Stimulated activated CD8-positive, alpha-beta memory T cell treated with anti-CD3 and anti-CD28 coated beads, Interleukin-15, amount 100 ng/mL, for 24 hours (primary cell): ENCODE measurements at places on chromosomes 7 and 10.

DNA sequence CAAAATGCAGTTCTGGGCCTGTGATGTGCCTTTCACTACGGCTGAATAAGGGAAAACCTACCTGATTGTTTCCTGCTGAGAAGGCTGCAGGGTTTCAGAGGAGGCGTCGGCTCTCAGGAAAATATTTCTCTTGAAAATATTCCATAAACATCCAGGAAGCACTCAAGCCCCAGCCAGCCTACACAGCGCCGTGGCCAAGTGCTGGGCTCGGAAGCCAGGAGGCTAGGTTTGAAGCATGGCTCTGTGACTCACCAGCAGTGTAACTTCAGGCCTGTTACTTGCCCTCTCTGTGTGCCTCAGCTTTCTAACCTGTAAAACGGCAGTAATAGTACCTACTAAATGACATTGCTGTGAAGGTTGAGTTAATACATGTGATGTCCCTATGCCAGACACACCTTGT, 399.1 kb downstream of the GATA3 start:
- no peak for DNase-seq

DNA sequence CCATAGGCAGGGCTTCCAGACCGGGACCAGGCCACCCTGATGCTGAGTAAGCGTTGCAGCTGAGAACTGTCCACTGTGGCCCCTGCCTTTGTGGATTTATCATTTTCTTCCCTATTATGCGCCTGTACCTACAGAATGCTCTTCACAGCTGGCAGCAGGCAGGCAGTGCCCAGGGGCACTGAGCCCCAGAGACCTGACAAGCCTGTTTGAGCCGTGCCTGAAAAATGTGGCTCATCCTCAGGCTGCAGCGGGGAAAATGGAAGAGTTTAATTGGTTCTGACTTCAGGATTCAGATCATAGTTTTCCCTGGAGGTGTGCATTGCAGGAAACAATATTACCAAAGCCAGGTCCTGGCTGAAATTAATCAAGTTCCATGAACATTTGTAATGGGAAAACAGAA, 200.2 kb downstream of the ZNF438 start:
- DNase-seq, result no peak

DNA sequence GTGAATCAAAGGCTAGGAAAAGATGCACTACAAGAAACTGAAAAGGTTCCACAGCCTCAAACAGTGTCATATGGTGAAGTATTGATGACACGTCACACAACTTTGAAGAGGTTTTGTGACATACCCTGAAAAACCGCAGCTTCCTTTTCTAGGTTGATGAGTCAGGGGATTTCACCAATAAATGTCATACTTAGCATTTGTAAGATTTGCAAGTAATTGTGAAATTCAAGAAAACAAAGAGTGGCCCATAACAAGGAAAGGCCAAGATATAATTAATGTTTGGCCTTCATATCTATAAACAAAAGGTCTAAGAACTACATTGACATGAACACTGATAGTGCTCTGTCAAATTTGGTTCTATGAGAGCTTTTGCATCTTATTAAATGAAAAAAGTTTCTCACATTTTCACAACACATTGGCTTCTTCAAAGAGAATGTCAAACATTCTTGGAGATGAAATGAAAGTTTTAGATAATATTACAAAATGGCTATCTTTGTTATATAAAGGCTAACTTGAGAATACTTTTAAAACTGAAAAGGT, 62.0 kb upstream of the NAMPT start:
- DNase-seq, result no peak

- no peak for DNase-seq
Measured at GRCh38 chr7:96090756-96091155, 231.1 kb downstream of the SLC25A13 start.

DNA sequence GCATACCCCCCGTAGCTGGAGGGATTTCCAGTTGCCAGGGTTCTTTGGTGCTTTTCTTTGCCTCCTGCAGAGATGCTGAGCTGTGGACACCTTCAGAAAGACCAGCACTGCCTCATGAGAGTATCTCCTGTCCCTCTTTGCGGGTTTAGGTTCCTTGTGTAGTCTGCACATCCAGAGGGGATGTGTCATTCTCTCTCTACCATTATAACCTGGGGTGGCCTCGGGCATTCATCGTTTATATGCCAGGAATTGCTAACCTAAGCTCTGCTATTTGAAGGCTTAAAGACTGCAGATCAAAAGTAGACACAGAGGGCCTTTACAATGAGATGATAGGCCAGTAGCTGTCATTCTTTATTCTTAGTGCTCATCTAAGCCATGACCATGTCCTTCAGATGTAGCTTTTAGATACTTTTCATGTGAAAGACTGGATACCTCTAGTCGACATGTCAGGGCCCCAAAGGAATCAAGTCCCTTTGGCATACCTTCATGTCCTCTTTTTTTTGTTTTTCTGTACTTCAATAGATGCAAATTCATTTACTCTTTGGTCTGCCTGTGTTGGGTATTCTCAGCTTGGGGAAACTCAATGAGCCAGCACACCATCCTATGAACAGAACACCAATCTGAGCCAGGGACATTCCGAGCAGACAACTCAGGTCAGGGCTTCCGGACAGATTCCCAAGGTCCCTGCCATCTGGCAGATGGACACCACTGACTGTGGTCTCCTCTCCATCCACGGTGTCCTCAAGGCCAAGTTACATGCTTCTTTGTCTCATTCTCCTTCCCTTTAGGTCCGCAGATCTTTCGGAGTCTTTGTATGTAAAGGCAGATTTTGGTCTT, 129.3 kb downstream of the NRF1 start:
- no peak for DNase-seq

GRCh38 chr7:70466725-70467364, 665.1 kb upstream of the GALNT17 start:
- no peak for DNase-seq
